Memory B cell (primary cell): ENCODE measurements at places on chromosomes 4 and X.

- no peak overlapping the region for H3K4me3 ChIP-seq
- H3K27ac ChIP-seq, result no peak overlapping the region
- H3K4me1 ChIP-seq, result peaks cover 14% of the 10 kb centered on the region
These were observed 223.5 kb downstream of the APBB2 start for GRCh38 chr4:40990899-40991265.

DNA sequence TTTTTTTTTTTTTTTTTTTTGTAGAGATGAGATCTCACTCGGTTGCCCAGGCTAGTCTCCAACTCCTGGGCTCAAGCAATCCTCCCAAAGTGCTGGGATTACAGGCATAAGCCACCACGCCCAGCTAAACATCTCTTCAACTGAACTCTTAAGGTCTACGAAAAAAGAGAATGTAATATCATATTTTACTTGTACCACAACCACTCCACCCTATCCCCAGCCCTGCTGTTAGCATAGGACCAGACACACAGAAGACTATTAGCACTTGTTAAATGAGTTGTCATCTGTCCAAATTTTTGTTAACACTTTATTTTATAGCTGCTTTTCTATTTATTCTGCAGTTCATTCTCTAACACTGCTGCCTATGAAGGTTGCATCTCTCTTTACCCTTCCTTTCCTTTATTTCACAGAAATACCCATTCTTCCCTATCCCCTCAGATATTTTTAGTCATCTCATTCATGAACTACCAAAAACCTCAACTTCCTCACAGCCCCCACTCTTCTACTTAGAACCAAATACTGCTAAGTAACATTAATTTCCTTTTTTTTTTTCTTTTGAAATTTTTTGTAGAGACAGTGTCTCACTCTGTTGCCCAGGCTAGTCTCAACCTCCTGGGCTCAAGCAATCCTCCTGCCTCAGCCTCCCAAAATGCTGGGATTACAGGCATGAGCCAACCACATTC is 10.1 kb downstream of the SNX12 start:
- H3K27me3 ChIP-seq, result no peaks in the 10 kb centered on the region
- H3K27ac ChIP-seq, result peak overlapping the region; percentile 6
- peaks cover 3% of the 10 kb centered on the region for H3K4me1 ChIP-seq
- H3K4me3 ChIP-seq, result no peak overlapping the region
- peaks cover 19% of the 10 kb centered on the region for H3K36me3 ChIP-seq

- H3K4me3 ChIP-seq, result no peak overlapping the region
- H3K36me3 ChIP-seq, result peaks cover 5% of the 10 kb centered on the region
- no peaks in the 10 kb centered on the region for H3K27me3 ChIP-seq
- peaks cover 41% of the 10 kb centered on the region for H3K4me1 ChIP-seq
These were observed 113.2 kb upstream of the ZNF827 start for GRCh38 chr4:146051728-146052391.

GRCh38 chr4:169243825-169244609 is 26.7 kb downstream of the SH3RF1 start:
- H3K4me3 ChIP-seq, result no peak overlapping the region
- H3K27ac ChIP-seq, result no peak overlapping the region
- DNase-seq, result no peak

- DNase-seq, result no peak
- H3K27me3 ChIP-seq, result no peaks in the 10 kb centered on the region
- no peak overlapping the region for H3K27ac ChIP-seq
- peaks cover 15% of the 10 kb centered on the region for H3K4me1 ChIP-seq
- no peak overlapping the region for H3K4me3 ChIP-seq
These were observed 58.9 kb upstream of the FAM9C start for GRCh38 chrX:13103188-13103913.
